Right cardiac atrium (tissue), 5 donors: ENCODE measurements at places on chromosomes 16 and 17.

DNA sequence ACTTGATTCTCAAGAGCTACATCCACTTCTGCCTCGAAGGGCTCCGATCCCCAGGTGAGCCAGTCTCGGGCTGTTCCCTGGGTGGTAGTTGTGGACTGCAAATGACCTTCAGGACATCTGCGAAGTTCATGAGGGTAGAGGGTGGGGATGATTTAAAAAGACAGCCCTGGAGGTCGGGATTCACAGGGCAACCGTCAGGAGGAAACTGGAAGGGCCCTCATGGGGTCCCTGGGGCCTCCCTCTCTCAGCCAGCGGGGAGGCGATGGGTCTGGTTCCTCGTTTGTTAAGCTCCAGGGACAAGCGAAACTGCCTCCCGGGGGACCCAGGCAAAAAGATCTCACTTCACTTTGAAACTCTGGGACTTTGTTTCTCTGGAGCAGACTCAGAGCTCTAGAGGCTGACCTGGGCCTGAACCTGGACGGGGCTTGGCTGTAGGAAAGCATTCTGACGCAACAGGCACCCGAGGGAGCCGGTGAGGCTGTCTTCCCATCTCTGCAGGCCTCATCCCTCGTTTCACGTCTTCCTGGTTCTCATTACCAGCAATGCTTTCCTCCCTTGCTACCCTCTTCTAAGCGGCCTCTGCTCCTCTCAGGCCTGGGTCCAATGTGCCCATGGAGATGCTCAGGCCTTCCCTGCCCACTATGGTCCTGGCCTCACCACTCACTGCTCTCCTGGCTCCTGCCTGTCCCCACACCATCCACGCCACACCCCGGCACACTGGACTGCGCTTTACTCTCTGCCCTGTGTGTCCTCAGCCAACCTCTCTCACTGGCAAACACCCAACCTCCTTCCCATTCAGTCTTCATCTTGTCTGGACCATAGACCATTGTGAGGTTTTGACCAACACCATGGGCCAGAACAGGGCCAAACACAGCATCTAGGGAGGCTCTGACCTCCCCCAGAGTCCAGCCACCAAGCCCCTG is 214.2 kb upstream of the TNRC6C start:
- no peak for DNase-seq

DNA sequence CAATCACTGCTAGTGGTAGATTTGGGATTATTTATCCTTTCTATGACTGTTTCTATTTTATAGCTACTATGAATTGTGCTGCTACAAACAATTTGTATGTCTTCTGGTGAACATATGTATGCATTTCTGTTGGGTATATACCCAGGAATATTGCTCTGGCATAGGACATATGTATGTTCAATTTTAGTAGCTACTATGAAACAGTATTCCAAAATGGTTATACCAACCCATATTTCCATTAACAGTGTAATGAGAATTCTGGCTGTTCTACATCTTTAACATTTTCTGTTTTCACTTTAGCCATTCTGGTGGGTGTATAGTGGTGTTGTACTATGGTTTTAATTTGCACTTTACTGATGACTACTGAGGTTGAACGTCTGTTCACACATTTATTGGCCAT is 57.6 kb upstream of the NACA2 start:
- no peak for DNase-seq

DNA sequence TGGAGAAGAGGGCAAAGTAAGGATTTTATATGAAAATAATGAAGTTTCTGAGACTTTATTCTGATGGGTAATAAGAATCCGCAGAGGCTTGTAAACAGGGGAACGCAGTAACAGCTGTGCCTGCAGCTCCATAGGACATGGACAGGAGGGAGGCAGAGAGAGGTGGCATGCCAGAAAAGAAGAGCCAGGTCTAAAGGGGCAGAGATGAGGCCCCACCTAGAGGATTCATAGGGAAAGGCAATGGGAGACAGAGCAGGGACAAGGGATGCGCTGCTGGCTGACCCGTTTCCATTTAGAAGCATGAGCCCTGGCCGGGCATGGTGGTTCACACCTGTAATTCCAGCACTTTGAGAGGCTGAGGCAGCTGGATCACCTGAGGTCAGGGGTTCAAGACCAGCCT is 340.3 kb upstream of the CDH5 start:
- no peak for DNase-seq

DNA sequence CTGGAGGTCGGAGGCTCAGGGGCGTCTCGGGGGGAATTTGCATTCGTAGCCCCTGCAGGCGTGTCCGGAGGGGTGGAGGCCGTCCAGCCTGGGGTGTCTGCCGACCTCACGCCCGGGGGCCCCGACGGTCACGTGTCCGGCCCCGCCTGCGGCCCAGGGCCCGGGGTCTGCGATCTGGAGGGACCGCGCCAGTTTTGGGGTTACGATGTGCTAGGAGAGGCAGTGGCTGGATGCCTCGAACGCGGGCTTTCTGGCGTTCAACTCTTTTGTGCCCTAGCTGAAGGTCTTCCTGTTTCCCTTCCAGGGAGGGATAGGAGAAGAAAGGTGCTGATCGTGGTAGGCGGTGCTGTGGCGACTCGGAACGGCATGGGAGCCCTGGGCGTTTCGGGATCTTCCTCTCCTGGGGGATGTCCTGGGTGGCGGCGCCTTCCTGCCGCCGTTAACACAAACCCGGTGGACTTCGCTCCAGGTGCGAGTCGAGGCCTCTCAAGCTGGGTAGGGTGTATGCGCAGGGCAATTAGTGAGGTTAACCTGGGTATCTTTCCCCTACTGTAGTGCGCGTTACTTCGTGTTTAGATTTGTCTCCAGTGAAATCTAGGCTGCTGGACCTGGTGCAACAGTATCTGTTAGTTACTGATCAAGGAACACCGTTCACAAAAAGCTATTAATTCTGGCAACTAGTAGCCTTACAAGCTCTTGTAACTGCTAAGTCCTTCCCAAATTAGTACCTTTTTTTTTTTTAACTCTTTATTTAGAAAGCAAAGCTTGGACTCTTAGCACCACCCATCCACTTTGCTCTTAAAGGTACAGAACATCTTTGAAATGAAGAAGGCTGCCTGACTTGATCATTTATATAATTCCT is 1.3 kb downstream of the AKAP1 start:
- DNase-seq: peak; percentile 34

- no peak for DNase-seq
Observed at GRCh38 chr17:49814781-49815529, 26.5 kb downstream of the KAT7 start.

- no peak for DNase-seq
Observed at GRCh38 chr16:84662471-84662870, 14.2 kb downstream of the KLHL36 start.

DNA sequence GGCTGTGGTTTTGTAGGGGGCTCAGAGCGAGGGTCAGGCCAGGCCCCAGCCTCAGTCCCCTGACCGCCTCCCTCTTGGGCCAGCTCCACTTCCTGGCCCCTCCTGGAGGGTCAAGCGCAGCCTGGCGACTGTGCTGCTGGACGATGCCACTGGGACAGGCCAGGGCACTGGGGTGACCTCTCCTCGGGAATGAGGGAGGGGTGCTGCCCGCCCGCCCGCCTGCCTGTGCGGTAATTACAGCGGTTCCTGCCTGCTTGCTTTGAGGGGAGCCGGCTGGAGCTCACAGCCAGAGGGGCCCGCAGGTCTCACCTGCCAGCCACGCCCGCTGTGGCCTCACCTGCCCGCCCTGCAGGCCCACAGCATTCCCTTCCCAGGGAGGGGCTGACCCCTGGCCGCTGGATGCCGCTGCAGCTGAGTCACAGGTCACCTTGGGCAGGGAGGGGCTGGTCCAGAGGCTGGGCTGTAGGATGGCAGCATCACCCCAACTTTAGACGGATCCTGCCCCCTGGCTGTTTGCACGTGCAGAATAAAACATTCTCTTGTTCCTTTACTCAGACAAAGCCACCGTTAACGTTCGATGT is 76.7 kb upstream of the CBX4 start:
- peak; percentile 69 for DNase-seq

GRCh38 chr17:54968988-54969332 is 395 bp downstream of the STXBP4 start:
- DNase-seq: peak; percentile 45

DNA sequence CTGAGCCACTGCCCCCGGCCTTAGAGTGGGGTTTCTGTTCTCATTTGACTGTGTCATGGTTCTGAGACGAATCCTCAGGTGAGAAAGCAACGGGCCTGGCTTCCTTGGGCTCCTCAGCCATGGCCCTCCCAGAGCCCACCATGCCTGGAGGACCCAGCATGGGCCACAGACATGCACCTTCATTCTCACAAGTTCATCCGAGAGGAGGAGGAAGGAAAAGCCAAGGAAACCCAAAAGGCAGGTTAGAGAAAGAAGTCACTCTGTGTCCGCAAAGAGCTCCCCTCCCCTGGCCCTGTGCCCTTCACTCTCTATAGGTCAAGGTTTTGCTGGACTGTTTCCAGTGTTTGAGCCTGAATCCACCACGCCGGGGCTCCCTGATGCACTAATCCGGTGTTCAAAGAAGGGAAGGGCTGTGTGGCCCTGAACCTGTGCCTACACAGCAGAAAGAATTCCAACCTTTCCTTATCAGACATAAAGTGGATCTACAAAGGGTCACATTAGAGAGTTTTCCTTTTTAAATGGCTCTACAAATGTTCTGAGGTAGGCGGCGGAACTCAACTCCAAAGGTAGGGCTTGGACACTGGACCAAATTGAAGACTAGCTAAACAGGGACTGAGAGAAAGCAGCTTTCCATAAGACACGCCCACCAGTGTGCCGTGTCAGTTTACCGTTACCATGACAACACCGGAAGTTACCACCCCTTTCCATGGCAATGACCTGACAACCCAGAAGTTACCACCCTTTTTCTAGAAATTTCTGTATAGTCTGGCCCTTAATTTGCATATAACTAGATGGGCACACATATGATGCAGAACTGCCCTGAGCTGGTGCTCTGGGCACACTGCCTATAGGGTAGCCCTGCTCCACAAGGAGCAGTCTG is 15.9 kb upstream of the PECAM1 start:
- no peak for DNase-seq

GRCh38 chr16:12504312-12504711 is 299.4 kb downstream of the CPPED1 start:
- DNase-seq: no peak

DNA sequence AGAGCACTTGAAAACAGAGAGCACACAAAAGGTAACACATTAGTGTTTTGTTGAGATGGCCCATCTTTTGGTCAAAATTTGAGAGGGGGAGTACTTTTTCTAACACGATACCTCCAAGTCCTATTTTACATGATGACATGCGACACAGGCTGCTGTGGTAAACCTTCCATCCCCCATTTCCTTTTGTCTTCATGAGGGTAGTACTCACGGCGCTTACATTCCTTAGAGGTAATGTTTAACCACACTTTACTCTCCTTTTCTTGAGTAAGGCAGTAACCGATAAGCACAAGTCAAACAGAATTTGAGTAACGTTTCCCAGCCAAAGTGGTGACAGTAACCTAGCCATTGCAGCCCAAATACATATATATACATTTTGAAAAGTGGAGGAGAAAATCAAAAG is 35.8 kb upstream of the PITPNM3 start:
- DNase-seq: no peak

DNA sequence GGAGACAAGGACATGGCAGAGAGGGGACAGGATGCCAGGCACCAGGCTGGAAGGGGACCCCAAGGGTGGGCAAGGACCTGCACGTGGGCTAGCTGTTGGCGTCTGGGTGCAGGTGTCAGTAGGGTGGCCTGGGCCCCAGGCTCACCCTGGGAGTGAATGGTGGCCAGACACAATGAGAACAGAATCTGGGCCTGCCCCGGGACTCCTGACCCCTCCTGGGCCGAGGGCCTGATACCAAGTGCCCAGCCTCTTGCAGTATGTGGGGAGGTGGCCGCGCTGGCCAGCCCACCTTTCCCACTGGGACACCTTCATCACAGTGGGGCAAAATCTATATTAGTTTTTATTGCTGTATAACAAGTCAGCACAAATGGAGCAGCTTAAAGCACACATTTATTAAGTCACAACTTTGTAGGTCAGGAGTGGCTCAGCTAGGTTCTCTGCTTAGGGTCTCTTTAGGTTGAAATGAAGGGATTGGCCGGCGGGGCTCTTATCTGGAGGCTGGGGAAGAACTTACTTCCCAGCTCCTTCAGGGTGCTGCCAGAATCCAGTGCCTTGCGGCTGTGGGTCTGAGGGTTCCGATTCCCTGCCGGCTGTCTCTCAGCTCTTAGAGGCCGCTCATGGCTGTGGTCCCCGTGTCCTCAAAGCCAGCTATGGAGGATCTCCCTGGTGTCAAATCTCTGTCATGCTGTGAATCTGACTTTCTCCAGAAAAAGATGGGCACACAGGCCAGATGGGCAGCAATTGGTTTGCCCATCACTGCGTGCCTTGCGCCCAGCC is 3.6 kb downstream of the PRSS33 start:
- peak; percentile 38 for DNase-seq

DNA sequence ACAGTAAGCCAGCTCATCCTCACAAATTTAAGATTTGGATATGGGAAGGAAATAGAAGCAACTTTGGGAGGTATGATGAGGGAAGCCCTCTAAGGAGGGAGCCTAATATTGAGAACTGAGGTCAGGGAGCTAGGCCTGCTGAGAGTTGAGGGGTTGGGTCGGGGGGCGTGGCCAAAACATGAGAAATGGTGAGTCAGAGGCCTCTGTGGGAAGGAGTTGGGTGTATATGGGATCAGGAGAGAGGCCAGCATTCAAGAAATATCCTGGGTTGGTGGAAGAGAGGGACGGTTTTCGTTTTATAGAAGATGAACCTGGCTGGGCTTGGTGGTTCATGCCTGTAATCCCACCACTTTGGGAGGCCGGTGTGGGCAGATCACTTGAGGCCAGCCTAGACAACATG is 48.4 kb downstream of the CLEC16A start:
- peak; percentile 65 for DNase-seq

DNA sequence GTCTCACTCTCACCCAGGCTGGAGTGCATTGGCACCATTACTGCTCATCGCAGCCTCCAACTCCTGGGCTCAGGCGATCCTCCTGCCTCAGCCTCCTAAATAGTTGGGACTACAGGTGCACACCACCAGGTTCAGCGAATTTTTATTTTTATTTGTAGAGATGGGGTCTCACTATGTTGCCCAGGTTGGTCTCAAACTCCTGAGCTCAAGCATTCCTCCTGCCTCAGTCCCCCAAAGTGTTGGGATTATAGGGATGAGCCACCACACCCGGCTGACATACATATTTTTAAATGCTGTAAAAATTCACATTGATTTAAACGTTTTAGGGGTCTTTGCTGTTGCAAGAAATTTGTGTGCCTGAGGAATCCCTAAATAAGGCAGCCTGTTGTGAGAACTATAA is 24.8 kb upstream of the SEC14L1 start:
- DNase-seq: no peak

DNA sequence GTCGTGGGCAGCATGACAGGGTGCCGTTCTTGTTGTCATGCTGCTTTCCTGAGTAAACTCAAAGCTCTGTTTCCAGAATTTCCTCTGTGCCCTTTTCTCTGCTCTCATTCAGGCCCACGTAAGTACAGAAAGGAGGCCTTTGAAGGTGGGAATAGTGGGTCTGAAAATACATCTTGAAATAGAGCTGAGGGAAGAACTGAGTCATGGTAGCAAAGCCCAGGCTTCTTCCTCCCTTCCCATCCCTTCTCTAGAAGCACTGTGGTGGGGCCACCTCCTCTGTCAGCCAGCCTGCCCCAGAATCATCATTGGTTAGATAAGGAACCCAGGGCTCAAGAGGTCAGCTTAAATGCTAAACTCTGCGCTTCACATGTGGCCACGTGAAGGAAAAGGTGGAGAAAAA is 9.4 kb downstream of the CTRL start:
- DNase-seq: no peak
